Left lobe of liver (tissue), 2 donors: ENCODE measurements at places on chromosomes 1 and 21.

DNA sequence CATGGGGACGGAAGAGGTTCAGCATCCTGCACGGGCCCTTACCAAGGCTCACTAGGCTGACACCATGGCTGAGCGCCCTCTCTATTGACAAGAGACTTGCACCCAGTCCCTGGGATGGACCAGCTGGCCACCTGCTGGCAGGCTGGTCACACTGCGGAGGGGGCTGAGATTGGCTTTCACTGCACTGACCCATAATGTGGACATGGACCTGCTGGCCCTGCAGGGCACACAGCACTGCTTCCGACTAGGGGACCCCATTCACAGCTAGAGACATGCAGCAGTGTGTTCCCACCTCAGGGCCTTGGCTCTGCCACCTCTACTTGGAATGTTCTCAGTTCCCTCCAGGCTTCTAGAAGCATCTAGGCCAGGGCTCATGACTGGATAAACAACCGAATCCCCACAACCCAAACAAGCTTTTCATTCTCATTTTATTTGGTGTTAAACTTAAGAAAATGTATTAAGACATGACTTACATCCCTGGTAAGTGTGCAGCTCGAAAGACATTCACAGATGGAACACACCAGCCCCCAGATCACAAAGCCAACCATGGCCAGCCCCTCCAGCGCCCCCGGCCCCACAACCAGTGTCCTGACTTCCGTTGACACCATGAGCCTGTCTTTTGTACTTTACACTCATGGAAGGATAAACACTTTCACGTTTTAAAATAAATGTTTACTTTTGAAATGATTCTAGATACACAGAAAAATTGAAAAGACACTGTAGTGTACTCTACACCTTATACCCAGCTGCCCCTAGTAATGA, 9.3 kb upstream of the SRARP start:
- peak; percentile 75 for DNase-seq

- no peak for DNase-seq
Observed at GRCh38 chr1:175900171-175900570, 156.8 kb upstream of the TNR start.

DNA sequence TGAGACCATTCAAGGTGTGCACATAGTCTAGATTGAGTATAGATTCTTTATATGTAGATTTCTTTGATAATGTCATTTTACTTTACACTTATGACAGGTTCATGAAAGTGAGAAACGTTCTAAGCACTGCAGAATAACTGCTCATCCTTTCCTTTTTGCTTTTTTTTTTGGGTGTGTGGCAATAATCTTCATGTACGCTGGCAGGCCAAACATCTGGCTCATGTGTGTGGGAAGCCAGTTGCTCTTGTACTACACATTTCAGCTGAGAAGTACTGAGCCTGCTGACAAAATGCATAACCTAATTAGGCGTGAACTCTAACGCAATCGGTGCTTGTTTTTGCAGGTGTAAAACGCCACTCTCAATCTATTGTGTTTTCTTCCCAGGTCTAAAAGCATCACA, 350.8 kb upstream of the KAZN start:
- DNase-seq: no peak

- no peak for DNase-seq
Observed at GRCh38 chr1:86382878-86383277, 13.2 kb downstream of the ODF2L start.

- DNase-seq: no peak
Observed at GRCh38 chr1:94092210-94092613, 28.7 kb downstream of the ABCA4 start.

GRCh38 chr21:14711287-14711686, 165.2 kb upstream of the SAMSN1 start:
- no peak for DNase-seq

DNA sequence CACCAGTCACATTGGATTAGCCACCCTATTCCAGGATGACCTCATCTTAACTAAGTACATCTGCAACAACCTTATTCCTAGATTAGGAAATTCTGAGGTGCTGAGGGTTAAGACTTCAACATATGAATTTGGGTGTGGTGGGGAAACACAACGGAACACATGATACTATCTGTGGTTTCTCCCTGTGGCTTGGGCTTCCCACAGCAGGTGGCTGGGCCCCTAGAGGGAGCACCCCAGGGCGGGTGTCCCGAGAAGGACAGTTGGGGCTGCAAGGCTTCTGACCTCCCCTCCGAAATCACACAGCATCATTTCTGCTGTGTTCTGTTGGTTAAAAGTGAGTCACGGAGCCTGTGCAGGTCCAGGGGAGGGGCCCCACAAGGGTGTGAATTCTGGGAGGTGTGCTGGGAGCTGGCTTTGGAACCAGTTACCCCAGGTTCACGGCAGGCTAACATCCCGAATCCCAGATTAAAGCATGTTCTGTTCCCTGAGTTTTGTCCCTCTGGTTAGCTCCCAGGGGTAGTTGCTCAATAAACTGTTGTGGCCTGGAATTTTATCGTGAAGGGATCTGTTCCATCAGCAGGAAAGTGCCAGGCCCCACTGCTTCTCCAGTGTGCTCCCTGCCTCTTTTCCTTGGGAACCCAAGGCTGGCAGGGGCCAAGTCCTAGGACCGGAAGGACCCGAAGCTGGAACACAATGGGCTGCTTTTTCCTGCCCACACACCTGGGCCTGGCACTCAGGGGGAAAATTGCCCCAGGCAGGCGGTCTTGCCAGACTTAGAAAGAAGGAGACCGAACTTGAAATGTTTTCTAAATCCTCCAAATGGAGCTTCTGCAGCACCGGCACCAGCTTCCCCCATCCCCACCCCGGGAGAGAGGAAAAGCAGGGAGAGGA, 154.0 kb upstream of the WNT4 start:
- DNase-seq: peak; percentile 39

DNA sequence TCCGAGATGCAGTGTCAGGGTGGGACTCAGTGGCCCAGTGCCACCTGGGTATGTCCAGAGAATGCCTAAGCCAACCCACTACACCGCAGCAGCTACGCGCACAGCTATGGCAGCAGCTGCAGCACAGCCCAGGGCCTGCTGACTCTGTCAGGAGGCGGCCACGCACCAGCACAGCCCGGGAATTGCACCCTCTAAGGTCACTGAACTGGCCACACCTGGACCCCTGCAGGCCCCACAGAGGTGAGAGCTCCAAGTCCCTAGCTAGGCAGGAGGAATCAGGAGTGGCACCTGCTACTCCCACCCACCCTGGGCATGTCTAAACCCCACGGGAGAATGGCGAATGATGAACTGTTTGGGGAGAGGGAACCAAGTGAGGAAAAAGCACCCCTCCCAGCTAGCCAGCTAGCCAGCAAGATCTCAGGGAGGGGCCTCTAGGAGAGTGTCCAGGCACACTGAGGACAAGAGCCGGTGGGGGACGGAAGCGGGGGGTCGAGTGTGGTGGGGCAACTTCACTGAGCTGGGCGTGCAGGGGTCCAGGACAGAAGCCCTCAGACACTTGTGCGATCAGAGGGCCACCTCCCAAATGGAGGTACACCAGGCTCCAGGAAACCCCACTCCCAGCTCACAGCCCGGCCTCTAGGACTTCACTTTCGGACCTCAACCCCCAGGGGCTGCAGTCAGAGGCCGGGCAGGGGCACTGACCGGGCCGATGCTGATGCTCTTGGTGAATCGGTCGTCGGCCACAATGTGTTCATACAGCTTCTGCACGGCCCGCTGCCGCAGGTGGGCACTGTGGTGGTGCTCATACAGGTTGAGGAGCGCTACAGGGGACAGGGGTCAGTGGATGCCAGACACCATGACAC, 13.9 kb downstream of the LSS start:
- peak; percentile 40 for DNase-seq

DNA sequence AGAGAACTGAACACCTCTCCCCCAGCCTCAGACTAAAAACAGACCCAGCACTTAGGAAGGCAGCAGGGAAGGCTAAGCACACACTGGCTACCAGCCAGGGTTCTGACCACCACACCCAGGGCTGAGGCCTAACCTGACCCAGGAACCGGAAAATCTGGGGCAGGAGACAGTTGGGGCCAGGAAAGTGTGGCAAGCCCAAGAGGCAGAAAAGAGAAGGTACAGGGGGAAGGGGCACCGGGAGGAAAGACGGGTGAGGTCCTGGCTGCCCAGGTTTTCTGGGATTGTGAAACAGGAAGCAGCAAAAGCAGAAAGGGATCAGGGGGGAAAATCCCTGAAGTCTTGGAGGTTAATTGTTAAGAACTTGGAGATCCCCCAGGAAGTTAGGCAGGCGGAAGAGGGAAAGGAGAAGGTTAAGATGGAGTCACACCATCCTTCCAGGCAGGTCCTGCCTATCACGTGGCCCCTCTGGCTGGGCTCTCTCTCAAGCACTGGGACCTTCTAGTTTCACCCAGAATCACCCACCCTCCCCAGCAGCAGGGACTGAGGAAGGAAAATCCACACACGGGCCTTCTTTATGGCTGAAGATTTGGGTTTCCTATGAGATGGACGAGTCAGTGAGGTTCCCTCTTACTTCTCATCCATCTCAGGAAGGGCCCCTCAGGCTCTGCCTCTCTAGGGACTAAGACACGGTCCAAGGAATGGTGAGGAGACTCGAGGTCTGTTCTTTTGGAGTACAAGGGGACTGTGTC, 2.6 kb downstream of the HDGF start:
- peak; percentile 69 for DNase-seq

GRCh38 chr1:101826416-101826815, 170.3 kb downstream of the OLFM3 start:
- no peak for DNase-seq

- no peak for DNase-seq
Observed at GRCh38 chr1:162353078-162353477, 23.6 kb downstream of the SPATA46 start.
